Right forelimb (tissue), 1 donor: ENCODE measurements at places on chromosomes 3 and 15.
A peak's percentile ranks its signal among the peaks of the same experiment; 100 is the strongest.

DNA sequence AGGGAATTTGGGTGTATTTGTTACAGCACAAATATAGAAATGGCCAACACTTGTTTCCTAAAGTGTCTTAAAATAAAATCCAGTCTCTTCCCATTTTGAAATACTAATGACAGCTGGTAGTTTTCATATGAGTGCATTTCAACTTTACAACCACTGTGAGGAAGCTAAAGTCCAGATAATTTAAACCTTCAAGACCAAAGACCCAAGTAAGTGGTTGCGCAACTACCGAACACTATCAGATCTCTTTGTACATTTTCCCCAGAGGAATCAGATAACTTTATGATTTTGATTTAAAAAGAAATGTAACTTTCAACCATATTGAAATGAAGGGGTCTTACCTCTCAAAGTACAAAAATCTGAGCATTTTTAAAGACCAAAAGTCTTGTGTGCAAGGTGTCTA, 14.3 kb downstream of the BCL2L10 start:
- no peak for DNase-seq

DNA sequence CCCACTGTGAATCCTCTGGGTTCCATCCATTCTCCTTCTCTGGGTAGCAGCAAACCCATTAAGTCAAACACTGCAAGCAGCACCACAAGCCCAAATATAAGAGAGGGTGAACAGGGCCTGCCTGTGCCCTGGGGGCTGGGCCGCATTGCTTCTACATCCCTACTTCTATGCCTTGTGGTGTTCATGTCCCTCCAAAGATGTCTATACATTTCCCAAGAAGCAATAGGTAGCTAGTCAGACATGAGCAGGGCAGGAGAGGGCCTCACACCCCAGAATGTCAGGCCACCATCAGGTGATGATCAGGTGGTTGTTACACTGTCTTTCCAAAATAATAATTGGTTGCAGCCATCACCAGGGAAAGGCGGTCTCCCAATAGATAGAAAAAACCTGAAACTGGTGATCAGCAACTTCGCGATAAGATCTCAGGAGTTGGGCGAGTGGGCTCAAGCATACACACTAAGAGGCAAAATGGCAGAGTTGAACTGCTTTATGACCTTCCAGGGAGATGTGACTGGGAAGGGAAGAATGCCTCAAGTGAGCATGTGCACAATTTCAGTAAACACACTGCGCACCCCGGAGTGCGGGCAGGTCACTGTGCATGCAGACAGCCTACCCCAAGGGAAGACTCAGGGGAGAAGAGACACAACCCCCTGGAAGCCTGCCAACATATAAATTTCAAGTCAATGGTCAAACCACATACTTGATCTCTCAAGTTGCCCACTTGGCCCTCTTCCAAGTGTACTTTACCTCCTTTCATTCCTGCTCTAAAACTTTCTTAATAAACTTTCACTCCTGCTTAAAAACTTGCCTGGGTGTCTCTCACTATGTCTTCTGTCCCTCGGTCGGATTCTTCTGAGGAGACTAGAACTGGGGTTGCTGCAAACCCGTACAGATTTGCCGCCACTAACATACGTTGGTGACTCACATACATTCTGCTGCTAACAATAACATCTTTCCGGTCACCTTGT, 39.9 kb downstream of the KLF15 start:
- no peak for DNase-seq

GRCh38 chr15:22947101-22948000, 32.8 kb downstream of the CYFIP1 start:
- DNase-seq: no peak

DNA sequence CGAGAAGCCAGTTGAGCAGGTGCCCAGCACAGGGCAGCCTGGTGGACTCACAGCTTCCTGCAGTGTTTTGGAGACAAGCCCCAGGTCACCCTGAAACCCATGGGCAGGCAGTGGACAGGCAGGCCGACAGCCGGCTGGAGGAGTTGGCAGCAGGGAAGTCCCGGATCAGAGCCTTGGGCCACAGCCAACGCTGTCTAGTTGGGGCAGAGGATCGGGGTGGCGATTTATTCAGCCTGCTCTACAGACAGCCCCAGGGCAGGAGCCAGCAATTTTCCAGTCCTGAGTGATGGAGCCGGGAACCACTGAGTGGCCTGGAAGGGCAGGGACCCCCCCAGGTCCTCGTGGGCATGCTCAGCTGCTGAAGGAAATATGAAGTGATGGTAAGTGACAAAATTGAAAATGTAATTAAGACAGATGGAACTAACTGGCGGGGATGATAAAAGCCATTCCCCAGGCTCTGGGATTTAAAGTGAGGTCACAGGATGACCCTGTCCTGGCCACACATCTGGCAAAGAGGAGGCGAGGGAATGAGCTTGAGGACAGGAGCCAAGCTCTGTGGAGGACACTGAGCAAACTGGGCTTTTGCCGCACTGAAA, 34.4 kb upstream of the TBC1D21 start:
- peak; percentile 64 for DNase-seq

GRCh38 chr3:38586546-38587520, 62.7 kb downstream of the SCN5A start:
- DNase-seq: peak; percentile 11

- no peak for DNase-seq
Observed at GRCh38 chr15:67999320-68000100, 54.6 kb upstream of the PIAS1 start.

DNA sequence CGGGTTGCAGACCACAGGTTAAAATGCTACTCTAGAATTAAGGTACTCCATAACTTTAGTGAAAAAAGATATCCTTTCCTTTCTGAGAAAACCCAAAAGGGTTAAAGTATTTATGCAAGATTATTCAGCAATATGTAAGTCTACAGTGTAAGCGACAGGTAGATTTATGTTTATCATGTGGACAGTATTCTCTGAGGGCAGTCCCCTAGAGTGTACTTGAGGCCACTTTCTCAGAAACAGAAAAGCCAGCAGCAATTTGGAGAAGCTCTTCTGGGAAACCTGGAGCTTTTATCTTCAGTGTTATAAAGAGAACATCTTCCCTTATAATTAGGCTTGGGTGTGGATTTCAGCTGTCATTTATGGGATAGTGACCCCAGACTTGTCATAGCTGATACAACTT, 8.9 kb downstream of the ST3GAL6 start:
- no peak for DNase-seq

DNA sequence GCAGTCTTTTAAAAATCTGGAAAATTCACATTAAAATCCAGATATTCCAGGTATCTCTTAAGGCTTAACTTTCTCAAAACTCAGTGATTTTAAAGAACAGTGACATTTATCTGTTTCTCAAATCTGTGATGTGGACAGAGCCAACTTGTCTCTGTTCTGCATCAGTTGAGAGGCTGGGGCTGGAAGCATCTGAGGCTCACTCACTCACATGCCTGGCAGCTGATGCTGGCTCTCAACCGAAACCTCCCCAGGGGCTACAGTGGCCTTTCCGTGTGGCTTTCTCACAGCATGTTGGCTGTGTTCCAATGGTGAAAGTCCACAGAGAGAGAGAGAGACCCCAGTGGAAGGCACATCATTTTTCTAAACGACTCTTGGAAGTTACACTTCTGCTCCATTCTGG, 53.5 kb downstream of the CEMIP start:
- no peak for DNase-seq

GRCh38 chr3:150247441-150247840, 160.7 kb upstream of the TSC22D2 start:
- DNase-seq: no peak

DNA sequence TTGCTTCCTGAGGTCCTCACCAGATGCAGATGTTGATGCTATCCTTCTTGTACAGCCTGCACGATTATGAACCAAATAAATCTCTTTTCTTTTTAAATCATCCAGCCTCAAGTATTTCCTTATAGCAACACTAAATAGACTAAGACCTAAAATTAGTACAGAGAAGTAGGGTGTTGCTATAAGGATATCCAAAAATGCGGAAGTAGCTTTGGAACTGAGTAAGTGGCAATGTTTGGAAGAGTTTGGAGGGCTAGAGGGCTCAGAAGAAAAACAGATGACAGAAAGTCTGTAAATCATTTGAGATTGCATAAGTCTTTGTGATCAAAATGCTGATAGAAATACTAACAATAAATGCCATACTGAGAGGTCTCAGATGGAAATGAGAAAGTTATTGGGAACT, 894.9 kb downstream of the DIPK2A start:
- DNase-seq: no peak

GRCh38 chr15:68693071-68693470, 114.3 kb downstream of the CORO2B start:
- DNase-seq: no peak

- no peak for DNase-seq
Observed at GRCh38 chr3:40876496-40876895, 322.8 kb upstream of the CTNNB1 start.

DNA sequence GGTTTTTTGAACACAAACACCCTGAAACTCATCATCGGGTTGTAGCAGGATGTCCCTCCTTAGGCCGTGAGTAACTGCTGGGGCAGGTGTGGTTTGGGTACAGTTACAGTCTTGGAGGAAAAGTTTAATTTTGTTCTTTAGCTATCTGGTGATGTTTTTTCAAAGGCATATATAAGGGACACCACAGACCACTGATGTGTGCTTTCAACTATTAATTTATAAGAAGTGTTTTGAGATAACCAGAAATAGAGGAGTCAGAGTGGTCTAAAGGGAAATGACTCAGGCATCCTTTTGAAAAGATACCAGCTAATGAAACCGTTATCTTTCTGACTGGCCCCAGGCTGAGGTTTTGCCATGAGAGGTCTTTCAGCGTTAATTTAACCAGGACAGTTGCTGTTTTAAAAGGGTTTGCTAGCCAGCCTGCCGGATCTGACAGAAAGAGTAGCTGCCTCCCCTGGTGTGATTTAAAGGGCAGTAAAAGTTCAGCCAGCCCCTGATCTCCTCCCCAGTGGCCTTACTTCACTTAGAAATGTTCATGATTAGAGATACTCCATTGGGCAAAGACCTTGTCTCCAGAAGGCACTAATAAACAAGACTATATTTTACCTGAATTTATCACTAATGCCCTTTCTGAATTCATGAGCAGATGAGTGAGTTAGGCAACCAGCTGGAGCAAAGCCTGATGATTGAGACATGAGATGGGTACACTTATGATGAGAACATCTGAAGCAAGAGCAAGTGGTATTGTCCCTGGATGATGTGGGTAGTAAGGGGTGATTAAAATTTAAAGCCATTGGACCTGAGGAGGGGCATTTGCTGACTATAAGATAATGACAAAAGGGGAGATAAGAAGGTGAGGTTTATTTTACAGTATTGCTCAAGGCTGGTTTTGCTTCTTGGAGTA, 482.5 kb upstream of the TBL1XR1 start:
- no peak for DNase-seq

DNA sequence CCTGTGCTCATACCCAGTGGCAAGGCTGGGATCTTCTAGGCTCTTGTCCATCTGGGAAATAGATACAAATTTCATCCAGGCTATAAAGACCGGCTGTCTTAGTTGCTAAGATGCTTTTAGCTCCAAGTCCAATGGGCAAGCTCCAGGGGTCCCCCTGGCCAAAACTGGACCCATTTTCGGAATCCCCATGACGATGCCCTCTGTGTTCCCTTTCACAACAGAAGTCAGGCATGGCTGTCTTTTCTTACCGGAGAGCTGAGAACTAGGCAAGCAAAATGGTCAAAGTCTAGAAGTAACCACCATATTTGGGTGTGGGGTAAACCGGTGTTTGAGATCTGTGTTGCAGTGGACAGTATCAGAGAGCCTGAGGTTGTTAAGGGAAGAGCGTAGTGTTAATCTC, 1.0 kb downstream of the GLYCTK start:
- DNase-seq: peak; percentile 22

DNA sequence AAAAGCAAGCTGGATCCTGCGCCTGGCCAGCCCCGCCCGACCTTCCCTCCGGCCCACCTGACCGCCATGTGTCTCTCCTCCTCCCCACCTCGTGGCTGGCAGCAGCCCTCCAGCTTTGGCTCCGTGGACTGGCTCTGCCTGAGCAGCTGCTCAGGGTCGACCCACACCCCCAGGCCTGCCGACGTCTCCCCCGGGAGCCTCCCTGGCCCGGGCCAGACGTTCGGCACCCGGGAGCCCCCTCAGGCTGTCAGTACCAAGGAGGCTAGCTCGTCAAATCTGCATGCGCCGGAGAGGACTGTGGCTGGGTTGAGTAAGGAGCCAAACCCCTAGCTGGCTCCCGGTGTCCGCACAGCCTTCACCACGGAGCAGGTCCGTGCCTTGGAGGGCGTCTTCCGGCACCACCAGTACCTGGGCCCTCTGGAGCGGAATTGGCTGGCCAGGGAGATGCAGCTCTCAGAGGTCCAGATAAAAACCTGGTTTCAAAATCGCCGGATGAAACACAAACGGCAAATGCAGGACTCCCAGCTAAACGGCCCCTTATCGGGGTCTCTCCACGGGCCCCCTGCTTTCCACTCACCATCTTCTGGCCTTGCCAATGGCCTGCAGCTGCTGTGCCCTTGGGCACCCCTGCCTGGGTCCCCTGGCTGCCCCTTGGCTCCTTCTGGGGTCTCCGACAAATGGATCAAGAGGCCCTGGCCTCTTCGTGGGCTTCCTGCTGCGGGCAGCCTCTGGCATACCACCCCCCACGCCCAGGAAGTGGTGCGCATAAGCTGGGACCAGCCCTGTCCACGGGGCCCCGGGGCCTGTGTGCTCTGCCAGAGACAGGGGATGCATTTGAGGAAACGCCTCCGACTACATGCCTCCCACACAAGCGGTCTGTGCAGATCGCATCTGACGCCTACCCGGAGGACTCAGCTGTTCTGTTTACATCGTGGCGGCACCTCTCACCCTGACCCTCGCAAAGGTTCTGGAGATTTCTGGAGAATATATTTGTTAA, 345.0 kb downstream of the ZNF385D start:
- no peak for DNase-seq

DNA sequence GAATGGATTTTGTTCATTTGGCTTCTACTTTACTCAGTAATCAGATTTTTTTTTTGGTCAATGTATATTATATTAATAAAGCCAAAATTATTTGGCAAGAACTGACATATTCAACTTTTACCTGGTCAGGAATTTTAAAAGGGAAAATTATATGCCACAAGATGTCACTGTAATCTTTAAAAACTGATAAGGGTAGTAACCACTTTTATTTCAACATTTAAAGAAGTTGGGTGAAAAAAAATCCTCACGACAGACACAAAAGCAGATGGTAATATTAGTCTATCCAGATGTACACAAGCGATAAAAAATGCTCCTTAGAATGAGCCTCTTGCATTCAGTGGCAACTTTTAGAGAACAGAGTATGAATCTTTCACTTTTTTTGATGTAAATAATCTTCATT, 101.9 kb downstream of the SERPINI1 start:
- DNase-seq: no peak

DNA sequence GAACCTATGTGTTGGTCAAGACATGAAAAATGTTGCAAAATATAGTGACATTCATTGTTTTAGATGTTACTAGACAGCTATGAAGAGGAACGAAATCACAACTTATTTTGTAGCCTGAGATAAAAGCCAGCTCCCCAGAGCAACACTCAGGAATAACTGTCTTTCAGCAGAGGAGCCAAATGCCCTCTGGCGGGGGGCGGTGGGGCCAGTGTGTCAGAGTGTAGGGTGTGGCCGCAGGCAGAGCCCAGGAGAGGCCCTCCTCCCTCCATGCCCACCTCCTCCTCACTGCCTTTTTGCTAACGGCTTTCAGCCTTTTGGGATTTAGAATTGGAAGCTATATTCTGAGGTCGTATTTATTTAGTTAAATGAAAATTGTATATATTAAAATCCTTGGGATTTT, 16.9 kb downstream of the APOD start:
- DNase-seq: no peak
